ENCODE measurements at places on chromosomes 5 and 9.

GRCh38 chr9:72476617-72477437 is 44.6 kb upstream of the TMC1 start:
- no peak overlapping the region for H3K4me3 ChIP-seq
- no peaks in the 10 kb centered on the region for H3K36me3 ChIP-seq

GRCh38 chr9:97518909-97519307 is 17.4 kb downstream of the TMOD1 start:
- H3K36me3 ChIP-seq, result no peaks in the 10 kb centered on the region
- no peak overlapping the region for H3K4me3 ChIP-seq
- H3K27ac ChIP-seq, result no peak overlapping the region
- no peak for DNase-seq
- peaks cover 5% of the 10 kb centered on the region for H3K4me1 ChIP-seq
- H3K27me3 ChIP-seq, result peaks cover 36% of the 10 kb centered on the region

GRCh38 chr9:22332202-22332601 is 114.4 kb upstream of the DMRTA1 start:
- H3K36me3 ChIP-seq, result no peaks in the 10 kb centered on the region
- no peak overlapping the region for H3K4me3 ChIP-seq
- no peaks in the 10 kb centered on the region for H3K4me1 ChIP-seq
- H3K27me3 ChIP-seq, result no peaks in the 10 kb centered on the region

- no peak overlapping the region for H3K27ac ChIP-seq
- H3K4me3 ChIP-seq, result no peak overlapping the region
- H3K4me1 ChIP-seq, result no peaks in the 10 kb centered on the region
- peaks cover 10% of the 10 kb centered on the region for H3K36me3 ChIP-seq
- H3K27me3 ChIP-seq, result no peaks in the 10 kb centered on the region
These were observed 61.5 kb downstream of the TMEM167A start for GRCh38 chr5:83015676-83016075.

DNA sequence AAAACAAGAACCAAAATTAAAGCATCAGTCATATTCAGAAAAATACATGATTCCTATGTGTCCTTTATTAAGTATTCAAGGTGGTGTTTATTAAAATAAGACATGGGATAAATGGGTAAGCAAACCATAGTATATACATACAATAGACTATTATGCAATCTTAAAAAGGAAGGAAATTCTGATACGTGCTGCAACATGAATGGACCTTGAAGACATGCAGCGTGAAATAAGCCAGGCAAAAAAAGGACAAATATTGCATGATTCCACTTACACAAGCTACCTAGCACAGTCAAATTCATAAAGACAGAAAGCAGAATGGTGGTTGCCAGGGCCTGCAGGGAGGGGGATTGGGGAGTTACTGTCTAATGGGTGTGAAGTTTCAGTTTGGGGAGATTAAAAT is 127.7 kb downstream of the DMAC1 start:
- H3K36me3 ChIP-seq, result no peaks in the 10 kb centered on the region
- no peak for DNase-seq
- H3K4me3 ChIP-seq, result no peak overlapping the region
- H3K4me1 ChIP-seq, result no peaks in the 10 kb centered on the region

GRCh38 chr9:72931437-72931836 is 21.4 kb downstream of the ALDH1A1 start:
- no peak overlapping the region for H3K27ac ChIP-seq
- no peaks in the 10 kb centered on the region for H3K4me1 ChIP-seq
- H3K36me3 ChIP-seq, result no peaks in the 10 kb centered on the region
- no peak for DNase-seq

- DNase-seq, result no peak
- no peak overlapping the region for H3K4me3 ChIP-seq
- H3K4me1 ChIP-seq, result peaks cover 16% of the 10 kb centered on the region
- H3K27ac ChIP-seq, result no peak overlapping the region
- H3K27me3 ChIP-seq, result no peaks in the 10 kb centered on the region
These were observed 68.4 kb downstream of the PAM start for GRCh38 chr5:102823441-102823874.

- no peaks in the 10 kb centered on the region for H3K27me3 ChIP-seq
- H3K36me3 ChIP-seq, result no peaks in the 10 kb centered on the region
- H3K4me3 ChIP-seq, result no peak overlapping the region
- no peaks in the 10 kb centered on the region for H3K4me1 ChIP-seq
These were observed 498.2 kb upstream of the CD180 start for GRCh38 chr5:67694810-67695191.
